Anterior cingulate cortex (tissue), 58 donors: ENCODE measurements at places on chromosomes 2 and 18.

GRCh38 chr2:151973013-151973900 lies 125.6 kb downstream of the CACNB4 start:
- no peak for DNase-seq

DNA sequence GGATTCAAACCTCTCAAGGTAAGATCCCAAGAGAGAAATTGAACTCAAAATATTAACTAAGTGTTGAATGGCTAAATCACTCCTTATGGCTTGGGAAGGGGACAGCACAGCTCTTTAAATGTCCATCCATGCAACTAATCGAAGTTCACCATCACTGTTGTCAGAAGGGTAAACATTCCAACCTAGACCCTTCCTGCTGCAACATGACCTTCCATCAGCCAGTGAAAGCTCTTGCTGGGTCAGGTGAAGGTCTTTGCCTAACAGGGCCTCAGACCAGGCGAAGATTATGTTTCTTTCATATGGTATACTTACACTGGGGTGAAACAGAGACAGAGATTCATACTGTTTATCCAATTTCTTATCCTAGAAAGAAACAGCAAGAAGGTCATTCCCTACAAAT lies 16.4 kb downstream of the IAH1 start:
- DNase-seq, result no peak

- DNase-seq, result no peak
Measured at GRCh38 chr2:47844162-47844561, 61.2 kb downstream of the MSH6 start.

DNA sequence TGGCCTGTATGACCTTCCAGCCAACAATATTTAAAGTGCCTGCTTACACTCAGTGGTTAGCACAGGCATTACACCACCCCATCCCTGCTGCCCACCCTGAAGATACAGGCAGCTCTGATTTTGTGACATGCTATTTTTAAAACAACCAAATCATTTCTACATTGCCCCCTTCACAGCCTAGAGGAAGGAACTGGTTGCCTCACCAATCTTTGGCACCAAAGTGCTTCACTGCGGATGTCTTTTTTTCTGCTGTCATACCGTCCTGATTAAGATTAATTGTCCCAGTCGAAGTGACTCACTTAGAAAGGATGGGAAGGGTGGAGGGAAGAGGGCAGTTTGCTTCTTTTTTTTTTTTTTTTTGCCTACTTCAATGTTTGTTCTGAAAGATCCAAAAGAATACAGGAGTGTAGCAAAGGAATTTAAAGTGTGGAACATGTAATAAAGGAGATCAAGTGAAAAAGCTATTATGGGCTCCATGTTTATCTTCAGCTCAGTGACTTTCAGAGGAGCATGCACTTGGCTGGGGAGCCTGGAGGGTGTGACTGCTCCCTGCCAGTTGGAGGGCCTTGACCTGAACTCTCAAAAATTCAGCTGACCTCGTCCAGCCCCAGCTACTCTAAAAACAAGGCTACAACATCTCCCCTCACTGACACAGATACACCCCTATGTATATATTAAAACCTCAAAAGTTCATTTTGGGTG lies 501.1 kb upstream of the TNP1 start:
- DNase-seq, result no peak
